ENCODE measurements at places on chromosomes 3 and 15.

DNA sequence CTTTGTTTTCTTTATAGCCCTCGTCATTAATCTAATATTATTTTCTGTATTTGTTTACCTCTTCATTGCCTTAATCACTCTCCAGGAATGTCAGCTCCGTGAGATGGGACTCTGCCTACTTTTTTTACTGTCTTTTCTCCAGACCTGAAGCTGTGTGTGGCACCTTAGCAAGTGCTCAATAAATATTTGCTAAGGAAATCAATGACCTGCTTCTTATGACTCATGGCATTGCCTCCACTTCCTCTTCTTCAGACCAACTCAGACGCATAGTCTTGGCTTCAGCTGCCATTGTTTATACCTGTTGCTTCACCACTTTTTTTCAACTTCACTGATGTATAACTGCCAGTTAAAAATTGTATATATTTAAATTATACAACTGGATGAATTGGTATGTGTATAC is 218.5 kb upstream of the CMC1 start:
- DNase-seq, result no peak

GRCh38 chr15:36275656-36276055 is 303.8 kb upstream of the CDIN1 start:
- DNase-seq, result no peak

GRCh38 chr3:66297900-66298299 is 77.1 kb downstream of the SLC25A26 start:
- DNase-seq, result no peak

- no peak for DNase-seq
Measured at GRCh38 chr15:47397655-47398054, 319.6 kb upstream of the SEMA6D start.

DNA sequence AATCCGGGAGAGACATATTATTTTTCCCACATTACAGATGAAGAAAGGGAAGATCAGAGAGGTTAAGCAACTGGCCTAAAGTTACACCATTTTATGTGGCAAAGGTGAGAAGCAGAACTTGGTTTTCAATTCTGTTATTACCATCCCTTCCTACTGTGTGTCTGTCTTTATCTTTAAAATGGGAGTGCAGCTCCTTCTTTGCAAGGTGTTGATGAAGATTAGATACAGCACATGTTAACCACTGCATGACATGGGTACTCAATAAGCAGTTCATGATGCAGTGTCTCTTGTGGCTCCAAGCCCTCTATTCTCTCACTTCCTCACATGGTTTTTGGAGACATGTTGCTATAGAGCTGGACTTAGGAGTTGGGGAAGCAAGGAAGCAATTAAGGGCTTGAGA is 23.1 kb upstream of the TBC1D21 start:
- no peak for DNase-seq

Measured in stimulated activated naive CD8-positive, alpha-beta T cell treated with anti-CD3 and anti-CD28 coated beads, Interleukin-15, Interleukin-2, amounts not matched to agents 100 U/mL and 50 U/mL, for 24 hours (primary cell).